ENCODE measurements at places on chromosomes 3 and 15. TPM values are rescaled to one million over a fixed set of nuclear protein-coding genes. Genes with fewer than 3 reads are reported as not detected.

The CAPN3 gene
- 0.37 TPM for total RNA-seq

DNA sequence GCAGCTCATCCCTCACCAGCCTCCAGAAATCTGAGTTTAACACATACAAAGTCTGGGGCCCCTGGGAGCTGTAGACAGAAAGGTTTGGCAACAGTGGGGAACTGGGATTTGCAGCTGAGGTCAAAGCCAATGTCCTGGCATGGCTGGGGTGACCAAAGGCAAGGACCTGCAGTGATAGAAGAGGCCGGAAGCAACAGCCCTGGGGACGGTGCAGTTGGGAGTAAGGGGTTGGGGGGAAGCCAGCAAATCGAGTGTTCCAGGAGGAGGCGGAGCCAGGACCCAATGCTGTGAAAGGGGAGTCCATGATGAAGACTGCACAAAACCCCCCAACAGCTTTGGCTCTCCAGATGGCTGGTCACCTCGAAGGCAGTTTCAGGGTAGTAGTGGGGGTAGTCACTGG, 74.1 kb upstream of the SPATA12 start:
- DNase-seq = no peak
- H3K36me3 ChIP-seq = no peaks in the 10 kb centered on the region
- no peaks in the 10 kb centered on the region for H3K4me1 ChIP-seq
- H3K27ac ChIP-seq = no peak overlapping the region

DNA sequence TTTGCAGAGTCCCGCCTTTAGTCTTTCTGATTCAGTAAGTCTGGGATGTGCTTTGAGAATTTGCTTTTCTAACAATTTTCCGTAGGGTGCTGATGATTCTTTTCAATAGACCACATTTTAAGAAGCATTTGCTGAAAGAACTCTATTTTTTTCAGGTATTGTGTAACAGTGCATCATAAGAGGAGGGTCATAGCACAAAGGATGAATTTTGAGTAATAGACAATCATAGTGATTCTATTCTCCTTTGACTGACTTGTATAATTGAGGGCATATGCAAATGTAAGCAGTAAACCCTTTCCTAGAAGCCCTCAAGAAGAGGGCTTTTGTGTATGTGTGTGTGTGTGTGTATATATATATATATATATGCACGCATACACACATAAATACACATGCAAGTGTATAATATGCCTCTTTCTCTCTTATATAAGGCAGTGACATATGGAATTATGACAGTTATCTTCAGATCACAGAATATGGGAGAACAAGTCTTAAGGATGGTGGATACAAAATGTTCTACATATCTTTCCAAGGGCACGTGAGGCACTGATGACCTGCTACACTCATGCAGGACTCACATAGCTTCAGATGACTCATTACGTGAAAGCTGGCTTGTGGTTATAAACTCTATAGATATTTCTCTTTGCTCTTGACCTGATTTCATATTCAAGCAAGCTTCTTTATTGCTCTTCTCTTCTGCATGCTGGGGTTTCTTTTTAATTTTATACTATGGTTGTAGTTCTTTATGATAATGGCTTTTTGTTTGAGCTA, 6.5 kb upstream of the PLSCR1 start:
- no peak for DNase-seq
- no peaks in the 10 kb centered on the region for H3K4me1 ChIP-seq
- no peak overlapping the region for H3K4me3 ChIP-seq
- no peaks in the 10 kb centered on the region for H3K27me3 ChIP-seq

DNA sequence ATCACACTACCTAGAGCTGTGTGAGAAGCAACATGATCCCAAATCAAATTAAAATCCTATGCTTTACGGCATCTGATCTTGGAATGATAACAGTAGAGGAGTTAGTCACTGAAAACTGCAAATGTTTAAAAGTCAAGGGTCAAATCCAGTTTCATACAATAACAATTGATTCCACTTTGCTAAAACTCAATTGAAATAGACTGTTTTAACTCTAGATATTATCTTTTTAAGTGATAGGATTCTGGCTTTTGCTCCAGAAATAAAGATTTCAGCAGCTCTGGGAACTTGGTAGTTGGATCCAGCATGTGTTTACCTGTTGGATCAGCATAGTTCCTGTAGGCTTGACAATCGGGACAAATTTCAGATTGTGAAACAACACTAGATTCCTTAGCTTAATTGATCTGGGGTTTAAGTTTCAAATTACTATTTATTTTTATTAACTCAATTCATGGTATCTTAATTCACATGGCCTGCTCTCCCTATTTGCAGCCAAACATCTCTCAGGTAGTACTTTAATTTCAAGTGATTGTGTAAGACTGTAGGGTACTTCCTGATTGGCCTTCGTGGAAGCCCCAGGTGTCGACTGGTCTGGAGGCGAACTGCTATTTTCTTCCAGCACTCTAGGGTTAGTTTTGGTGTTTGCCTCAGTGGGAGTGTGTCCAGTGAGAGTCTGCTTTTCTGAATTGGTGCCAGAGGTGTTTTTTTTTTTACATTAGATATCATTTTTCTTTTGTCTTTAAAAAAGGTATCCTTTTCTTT, 16.6 kb downstream of the NFKBIZ start:
- DNase-seq = no peak
- H3K4me3 ChIP-seq = no peak overlapping the region
- no peak overlapping the region for H3K27ac ChIP-seq
- H3K36me3 ChIP-seq = no peaks in the 10 kb centered on the region
- peaks cover 8% of the 10 kb centered on the region for H3K4me1 ChIP-seq

The TEX55 gene
- total RNA-seq = not detected

GRCh38 chr3:183892610-183893214, 8.0 kb upstream of the PARL start:
- peaks cover 6% of the 10 kb centered on the region for H3K27me3 ChIP-seq
- no peak overlapping the region for H3K27ac ChIP-seq
- no peak overlapping the region for H3K4me3 ChIP-seq
- no peak for DNase-seq

The NEK10 gene
- 0.54 TPM for total RNA-seq

GRCh38 chr3:139695426-139696313, 17.9 kb upstream of the NMNAT3 start:
- DNase-seq = no peak
- H3K4me1 ChIP-seq = peaks cover 10% of the 10 kb centered on the region
- H3K4me3 ChIP-seq = no peak overlapping the region

- H3K27me3 ChIP-seq = no peaks in the 10 kb centered on the region
- no peaks in the 10 kb centered on the region for H3K4me1 ChIP-seq
- no peak overlapping the region for H3K27ac ChIP-seq
Observed at GRCh38 chr3:44678480-44679116, 30.1 kb downstream of the ZNF35 start.

- no peaks in the 10 kb centered on the region for H3K36me3 ChIP-seq
- H3K27me3 ChIP-seq = no peaks in the 10 kb centered on the region
- DNase-seq = peak; percentile 54
- H3K4me1 ChIP-seq = no peaks in the 10 kb centered on the region
- no peak overlapping the region for H3K4me3 ChIP-seq
- no peak overlapping the region for H3K27ac ChIP-seq
Observed at GRCh38 chr3:12465836-12466225, 18.4 kb upstream of the TSEN2 start.

The ZNF662 gene
- not detected for total RNA-seq

- H3K4me3 ChIP-seq = no peak overlapping the region
- H3K27ac ChIP-seq = no peak overlapping the region
- no peak for DNase-seq
- H3K36me3 ChIP-seq = no peaks in the 10 kb centered on the region
- H3K27me3 ChIP-seq = no peaks in the 10 kb centered on the region
- H3K4me1 ChIP-seq = no peaks in the 10 kb centered on the region
Observed at GRCh38 chr3:133939463-133939835, 43.8 kb upstream of the RAB6B start.

DNA sequence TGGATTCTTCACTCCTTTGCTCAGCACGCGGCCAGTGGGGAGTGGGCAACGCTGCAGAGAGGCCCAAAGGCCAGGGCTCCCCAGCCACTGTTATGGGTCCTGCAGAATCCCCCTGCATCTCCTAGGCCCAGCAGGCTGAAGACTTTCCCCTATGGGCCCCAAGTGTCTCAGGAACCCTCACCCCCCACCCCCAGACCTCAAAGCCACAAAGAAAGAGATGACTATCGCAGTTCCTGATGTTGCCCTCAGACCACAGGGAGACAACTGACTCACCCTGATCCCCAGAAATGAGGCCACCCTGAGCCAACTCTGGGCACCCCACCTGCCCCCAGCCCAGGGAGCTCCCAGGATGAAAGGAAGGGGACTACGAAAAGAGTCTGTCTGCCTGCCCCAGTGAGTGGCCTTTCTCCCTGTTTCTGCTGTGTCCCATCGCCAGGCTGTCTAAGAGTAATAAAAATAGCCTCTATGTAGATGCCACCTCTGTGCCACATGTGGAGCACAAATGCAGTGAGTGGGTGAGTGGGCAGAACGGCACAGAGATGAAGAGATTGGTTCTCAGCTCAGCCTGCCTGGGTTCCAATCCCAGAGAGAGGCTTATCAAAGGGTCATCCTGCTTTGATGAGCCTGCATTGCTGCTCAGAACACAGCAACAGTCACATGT, 283.0 kb downstream of the UACA start:
- no peaks in the 10 kb centered on the region for H3K36me3 ChIP-seq
- H3K27ac ChIP-seq = no peak overlapping the region
- no peaks in the 10 kb centered on the region for H3K4me1 ChIP-seq
- DNase-seq = no peak
- no peak overlapping the region for H3K4me3 ChIP-seq
- no peaks in the 10 kb centered on the region for H3K27me3 ChIP-seq

- H3K36me3 ChIP-seq = no peaks in the 10 kb centered on the region
- DNase-seq = no peak
- H3K27me3 ChIP-seq = no peaks in the 10 kb centered on the region
Observed at GRCh38 chr3:190401963-190402362, 14.0 kb downstream of the CLDN16 start.

GRCh38 chr3:119627461-119627860, 29.8 kb downstream of the PLA1A start:
- H3K36me3 ChIP-seq = no peaks in the 10 kb centered on the region
- no peak overlapping the region for H3K4me3 ChIP-seq
- peak; percentile 36 for DNase-seq
- peaks cover 22% of the 10 kb centered on the region for H3K4me1 ChIP-seq

- no peaks in the 10 kb centered on the region for H3K27me3 ChIP-seq
- H3K4me3 ChIP-seq = no peak overlapping the region
- H3K27ac ChIP-seq = no peak overlapping the region
- DNase-seq = no peak
Observed at GRCh38 chr15:73298522-73299245, 70.1 kb downstream of the HCN4 start.

The C3orf49 gene
- not detected for total RNA-seq

GRCh38 chr15:89093509-89093908, 5.3 kb downstream of the ABHD2 start:
- no peak overlapping the region for H3K4me3 ChIP-seq
- H3K4me1 ChIP-seq = peaks cover 12% of the 10 kb centered on the region
- H3K27me3 ChIP-seq = no peaks in the 10 kb centered on the region
- no peak overlapping the region for H3K27ac ChIP-seq
- no peaks in the 10 kb centered on the region for H3K36me3 ChIP-seq

The BTLA gene
- total RNA-seq = 3.9 TPM

GRCh38 chr3:175397372-175397771, 538.2 kb downstream of the NAALADL2 start:
- H3K4me3 ChIP-seq = no peak overlapping the region
- H3K36me3 ChIP-seq = no peaks in the 10 kb centered on the region
- H3K4me1 ChIP-seq = peaks cover 17% of the 10 kb centered on the region
- H3K27me3 ChIP-seq = no peaks in the 10 kb centered on the region
- no peak overlapping the region for H3K27ac ChIP-seq
- no peak for DNase-seq

- H3K27ac ChIP-seq = no peak overlapping the region
- H3K4me1 ChIP-seq = no peaks in the 10 kb centered on the region
- H3K27me3 ChIP-seq = no peaks in the 10 kb centered on the region
- H3K4me3 ChIP-seq = no peak overlapping the region
- no peaks in the 10 kb centered on the region for H3K36me3 ChIP-seq
- peak; percentile 76 for DNase-seq
Observed at GRCh38 chr15:70512772-70513362, 250.5 kb downstream of the UACA start.

The KLF15 gene
- total RNA-seq = 7.2 TPM

DNA sequence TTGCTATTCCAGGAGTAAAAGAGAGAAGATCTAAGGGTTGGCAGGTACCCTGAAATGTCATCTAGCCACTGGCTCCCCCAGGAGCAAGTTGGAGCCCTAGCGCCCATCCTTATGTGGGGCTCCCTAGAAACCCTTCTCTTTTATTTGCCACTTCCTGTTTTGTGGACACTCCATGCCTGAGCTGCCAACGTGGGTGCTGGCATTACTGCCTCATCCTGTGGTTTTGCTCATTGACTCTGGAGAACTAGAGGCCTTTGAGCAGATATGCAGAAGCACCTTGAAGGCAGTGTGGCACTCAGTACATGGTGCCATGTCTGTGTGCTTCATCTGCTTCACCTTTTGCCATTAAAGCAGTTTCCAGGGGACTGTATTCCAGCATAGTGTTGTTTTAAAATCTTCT, 8.1 kb downstream of the EDEM1 start:
- H3K36me3 ChIP-seq = no peaks in the 10 kb centered on the region
- H3K27ac ChIP-seq = no peak overlapping the region
- H3K4me1 ChIP-seq = no peaks in the 10 kb centered on the region
- H3K4me3 ChIP-seq = no peak overlapping the region

DNA sequence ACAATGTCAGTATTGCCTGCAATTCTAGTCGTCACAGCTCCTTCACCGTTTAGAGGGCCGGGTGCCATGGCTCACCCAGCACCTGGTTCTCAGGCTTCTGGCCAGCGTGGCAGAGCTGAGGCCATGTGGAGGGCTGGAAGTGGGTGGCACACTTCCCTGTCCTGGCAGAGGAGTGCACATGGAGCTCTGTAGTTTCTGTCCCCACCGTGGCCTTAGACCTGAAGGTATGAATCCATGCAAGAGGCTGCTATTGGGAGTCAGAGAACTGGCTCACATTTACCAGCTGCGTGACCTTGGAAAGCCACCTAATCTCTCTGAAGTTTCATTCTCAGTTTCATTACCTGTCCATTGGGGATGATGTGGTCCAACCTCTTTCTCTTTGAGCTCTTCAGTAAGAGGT, 22.2 kb downstream of the EPHB1 start:
- H3K27ac ChIP-seq = no peak overlapping the region
- DNase-seq = no peak
- H3K4me1 ChIP-seq = no peaks in the 10 kb centered on the region
- no peaks in the 10 kb centered on the region for H3K36me3 ChIP-seq

GRCh38 chr15:96504371-96504770, 173.9 kb downstream of the NR2F2 start:
- DNase-seq = no peak
- H3K36me3 ChIP-seq = no peaks in the 10 kb centered on the region
- H3K4me1 ChIP-seq = peaks cover 15% of the 10 kb centered on the region
- no peak overlapping the region for H3K27ac ChIP-seq

- H3K36me3 ChIP-seq = no peaks in the 10 kb centered on the region
- H3K4me3 ChIP-seq = no peak overlapping the region
- peaks cover 3% of the 10 kb centered on the region for H3K4me1 ChIP-seq
- DNase-seq = no peak
- H3K27ac ChIP-seq = no peak overlapping the region
Observed at GRCh38 chr3:124143047-124143446, 151.1 kb upstream of the ROPN1 start.

DNA sequence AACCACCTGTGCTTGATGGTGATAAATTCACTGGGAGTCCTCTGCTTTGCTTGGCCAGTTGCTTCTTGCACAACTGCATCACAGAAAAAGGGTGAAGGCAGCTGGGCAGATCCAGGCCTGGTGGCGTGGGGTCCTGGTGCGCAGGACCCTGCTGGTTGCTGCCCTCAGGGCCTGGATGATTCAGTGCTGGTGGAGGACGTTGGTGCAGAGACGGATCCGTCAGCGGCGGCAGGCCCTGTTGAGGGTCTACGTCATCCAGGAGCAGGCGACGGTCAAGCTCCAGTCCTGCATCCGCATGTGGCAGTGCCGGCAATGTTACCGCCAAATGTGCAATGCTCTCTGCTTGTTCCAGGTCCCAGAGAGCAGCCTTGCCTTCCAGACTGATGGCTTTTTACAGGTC, 31.1 kb upstream of the IQCF2 start:
- no peaks in the 10 kb centered on the region for H3K27me3 ChIP-seq
- no peaks in the 10 kb centered on the region for H3K4me1 ChIP-seq
- H3K4me3 ChIP-seq = no peak overlapping the region
- DNase-seq = no peak
